CD4-positive, alpha-beta T cell treated with Interleukin-6 at 100 ng/mL for 8 hours (primary cell): ENCODE measurements at places on chromosomes 6 and 20.

GRCh38 chr20:1310506-1311190 lies 18.3 kb downstream of the SDCBP2 start:
- DNase-seq = no peak

DNA sequence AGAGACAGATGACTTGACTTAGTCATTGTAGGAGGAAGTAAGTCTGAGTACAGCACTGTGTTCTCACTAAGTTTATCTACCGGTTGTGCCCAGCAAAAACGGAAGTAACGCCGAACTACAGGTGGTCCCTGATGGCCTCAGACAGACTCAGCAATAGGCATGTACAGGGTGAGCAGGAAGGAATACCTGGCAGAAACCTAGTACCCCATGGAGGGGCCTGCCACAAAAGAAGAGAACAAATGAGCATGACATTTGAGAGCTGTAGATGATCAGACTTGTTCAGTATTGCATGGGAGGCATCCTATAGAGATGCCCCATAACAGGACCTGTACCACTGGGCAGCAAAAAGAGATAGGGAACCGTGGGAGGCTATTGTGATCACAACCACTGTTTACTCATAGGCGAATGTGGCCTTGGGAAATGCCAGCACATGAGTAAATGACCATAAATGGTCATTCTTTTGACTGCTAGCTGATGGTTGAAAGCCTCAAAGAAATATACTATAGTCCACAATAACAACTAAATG lies 106.4 kb upstream of the TAB2 start:
- DNase-seq = peak; percentile 23

DNA sequence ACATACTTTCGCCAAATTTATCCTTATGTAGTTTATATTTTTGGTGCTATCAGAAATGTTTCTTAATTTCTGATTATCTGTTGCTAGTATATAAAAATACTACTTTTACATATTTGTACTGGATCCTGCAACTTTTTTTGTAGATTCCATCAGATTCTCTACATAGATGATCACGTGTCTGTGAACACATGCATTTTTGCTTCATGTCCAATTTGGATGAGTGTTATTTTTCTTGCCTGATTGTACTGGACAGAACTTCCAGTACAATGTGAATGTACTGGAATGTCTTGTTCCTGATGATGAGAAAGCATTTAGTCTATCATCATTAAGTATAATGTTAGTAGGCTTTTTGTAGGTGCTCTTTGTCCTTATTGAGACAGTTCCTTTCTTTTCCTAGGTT lies 25.0 kb upstream of the SSR1 start:
- DNase-seq = no peak

- no peak for DNase-seq
Measured at GRCh38 chr6:128574402-128574801, 54.0 kb upstream of the PTPRK start.

GRCh38 chr6:111652156-111652555 lies 46.5 kb upstream of the TRAF3IP2 start:
- DNase-seq = no peak

DNA sequence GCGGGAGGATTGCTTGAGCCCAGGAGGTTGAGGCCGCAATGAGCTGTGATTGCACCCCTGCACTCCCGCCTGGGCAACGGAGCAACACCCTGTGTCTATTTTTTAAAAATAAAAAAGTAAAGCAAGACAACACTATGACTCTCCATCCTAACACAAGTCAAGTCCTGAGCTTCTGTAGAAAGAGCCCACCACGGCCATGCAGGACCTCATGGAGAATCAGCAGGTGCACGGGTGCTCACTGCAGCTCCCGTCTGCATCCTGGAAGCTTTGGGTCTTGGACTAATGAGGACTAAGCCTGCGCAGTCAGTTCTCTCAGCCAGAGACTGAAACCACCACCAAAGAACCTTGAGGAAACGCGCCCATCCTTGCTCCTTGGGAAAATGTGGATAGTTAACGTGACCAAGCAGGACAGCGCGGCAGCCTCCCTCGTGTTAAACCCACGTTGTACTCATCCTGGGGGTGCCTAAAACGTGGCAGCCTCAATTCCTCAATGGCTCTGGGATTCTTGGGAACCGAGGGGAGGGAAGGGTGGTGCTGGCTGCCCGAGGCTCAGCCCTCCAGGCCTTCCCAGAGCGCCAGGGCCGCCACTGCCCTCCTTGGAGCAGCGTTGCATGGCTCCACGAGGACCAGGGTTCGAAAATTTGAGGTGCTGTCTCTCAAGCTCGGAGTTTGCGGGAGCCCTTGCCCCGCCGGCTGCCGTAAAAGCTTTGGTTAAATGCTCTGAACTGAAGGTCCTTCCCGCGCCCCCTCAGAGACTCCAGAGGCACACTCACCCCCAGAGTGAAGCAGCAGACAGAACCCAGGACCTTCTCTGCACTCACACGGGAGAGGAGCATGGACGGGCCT lies 29.0 kb downstream of the DLL1 start:
- no peak for DNase-seq

DNA sequence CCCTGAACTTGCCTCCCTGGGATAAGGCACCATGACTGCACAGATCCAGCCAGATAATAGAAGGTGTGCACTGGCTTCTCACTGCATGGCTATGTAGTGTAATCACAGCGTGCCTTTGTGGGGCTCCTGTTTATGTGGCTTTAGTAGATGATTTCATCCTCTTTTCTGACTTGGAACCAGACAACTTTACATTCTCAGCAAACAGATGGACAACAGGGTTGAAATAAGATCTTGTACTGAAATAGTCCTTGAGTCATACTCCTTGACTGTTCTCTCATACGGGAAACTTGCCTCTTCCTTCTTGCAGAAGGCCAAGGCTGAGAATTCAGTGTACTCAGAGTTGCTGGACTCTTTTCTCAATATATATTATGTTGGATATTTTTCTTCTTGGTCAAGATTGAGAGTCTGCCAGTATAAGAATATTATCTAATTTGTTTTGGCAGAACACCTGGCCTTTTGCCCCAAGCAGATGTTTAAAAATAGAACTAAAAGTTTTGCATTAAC lies 25.0 kb upstream of the RNF144B start:
- DNase-seq = no peak

DNA sequence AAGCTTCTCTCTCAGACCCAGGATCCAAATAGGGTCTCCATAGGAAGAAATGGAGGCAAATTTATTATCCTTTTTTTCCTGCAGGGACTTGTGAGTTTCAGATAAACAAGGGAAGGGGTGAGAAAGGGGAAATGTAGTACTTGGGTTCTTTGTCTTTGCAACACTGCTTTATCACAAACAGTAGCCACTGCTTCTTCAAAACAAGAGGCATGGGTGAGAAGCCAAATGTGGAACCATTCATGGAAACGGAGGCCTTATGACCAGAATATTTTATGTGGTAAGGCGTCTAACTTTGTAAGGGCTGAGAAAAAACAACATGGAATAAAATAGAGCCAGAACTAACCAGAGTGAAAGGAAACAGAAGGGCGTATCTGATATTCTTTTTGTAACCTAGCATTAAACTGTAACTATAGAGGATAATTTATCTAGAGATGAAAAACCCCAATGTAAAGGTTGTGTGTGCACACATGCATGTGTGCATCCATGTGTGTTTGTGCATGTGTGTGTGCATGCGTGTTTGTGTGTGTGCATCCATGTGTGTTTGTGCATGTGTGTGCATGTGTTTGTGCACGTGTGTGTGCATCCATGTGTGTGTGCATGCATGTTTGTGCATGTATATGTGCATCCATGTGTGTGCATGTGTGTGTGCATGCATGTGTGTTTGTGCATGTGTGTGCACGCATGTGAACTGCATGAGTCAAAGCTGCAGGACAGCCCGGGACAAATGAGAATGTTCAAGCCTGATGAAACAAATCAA lies 143.3 kb upstream of the SMLR1 start:
- no peak for DNase-seq

DNA sequence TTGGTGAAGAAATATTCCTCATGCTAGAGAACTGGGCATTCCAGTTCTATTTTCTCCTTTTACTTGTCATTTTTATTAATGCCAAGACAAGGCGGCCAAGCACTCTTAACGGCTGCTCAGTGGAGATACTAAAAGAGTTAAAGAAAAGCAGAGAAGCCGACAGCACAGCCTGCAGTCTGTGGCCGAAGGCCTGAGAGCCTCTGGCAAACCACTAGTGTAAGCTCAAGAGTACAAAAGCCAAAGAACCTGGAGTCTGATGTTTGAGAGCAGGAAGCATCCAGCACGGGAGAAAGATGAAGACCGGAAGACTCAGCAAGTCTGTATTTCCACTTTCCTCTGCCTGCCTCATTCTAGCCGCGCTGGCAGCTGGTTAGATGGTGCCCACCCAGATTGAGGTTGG lies 167.1 kb upstream of the FUT9 start:
- DNase-seq = no peak

DNA sequence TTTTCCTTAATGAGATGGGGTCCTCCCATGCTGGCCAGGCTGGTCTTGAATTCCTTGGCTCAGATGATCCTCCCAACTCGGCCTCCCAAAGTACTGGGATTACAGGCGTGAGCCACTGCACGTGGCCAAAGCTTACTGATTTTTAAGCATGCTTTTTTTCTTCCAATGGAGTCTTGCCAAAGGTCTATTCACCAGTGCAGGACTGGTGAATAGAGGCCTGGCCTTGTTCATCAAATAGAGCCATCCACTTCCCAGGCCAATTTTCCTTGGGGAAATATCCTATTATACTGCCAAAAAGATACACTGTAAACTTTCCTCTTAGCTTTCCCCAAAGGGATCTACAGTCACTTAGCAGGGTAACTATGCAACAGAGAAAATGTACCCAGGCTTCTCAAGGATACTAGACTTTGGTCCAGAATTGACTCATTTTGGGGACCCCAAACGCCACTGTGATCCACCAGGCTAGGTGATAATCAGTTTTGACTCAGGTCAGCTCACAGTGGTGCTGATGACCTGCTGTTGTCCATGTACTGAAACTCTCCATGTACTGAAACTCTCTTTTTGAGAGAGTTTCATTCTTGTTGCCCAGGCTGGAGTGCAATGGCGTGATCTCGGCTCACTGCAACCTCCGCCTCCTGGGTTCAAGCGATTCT lies 91.8 kb downstream of the REPS1 start:
- no peak for DNase-seq

- DNase-seq = no peak
Measured at GRCh38 chr20:19095762-19096161, 116.7 kb upstream of the SLC24A3 start.
